ENCODE measurements at places on chromosomes 1 and 21. TPM values are rescaled to one million over a fixed set of nuclear protein-coding genes. Genes with fewer than 3 reads are reported as not detected.

DNA sequence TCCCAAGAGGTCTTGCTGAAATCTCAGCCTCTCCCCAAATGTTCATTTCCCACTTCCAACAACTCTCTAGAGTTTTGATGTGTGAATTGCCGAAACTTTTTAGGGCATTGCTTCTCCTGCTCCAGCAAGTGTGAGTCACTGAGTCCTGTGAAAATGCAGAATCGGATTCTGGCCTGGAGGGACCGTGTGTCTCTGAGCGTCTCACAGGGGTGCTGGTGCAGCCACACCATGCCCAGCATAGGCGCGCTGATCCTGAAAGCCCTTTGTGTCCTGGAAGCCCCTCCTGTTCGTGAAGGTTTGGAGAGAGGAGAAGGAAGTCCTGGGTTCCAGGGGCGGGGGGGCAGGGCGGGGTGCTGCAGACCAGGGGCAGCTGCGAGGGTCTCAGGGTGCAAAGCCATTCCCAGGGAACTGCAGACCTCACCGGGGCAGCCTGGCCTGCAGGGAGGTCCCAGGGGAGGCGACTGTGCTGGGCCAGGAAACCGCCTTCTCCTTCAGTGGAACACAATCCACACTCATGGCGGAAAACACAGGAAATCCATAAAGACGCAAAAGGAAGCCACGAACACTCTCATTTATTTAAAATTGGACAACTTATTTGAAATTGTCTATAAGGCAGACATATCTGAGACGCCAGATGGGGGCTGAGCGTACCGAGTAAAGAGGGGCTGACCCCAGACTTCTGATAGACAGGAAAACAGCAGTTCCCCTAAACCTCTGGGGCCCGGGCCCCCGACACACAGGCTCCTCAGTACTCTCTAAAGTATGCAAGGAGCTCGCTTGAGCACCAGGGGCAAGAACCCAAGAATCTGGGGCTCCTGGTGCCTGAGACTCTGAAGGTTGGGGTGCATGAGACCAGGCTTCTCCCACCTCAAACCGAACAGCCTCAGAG, 43.5 kb upstream of the ADARB1 start:
- DNase-seq: no peak

DNA sequence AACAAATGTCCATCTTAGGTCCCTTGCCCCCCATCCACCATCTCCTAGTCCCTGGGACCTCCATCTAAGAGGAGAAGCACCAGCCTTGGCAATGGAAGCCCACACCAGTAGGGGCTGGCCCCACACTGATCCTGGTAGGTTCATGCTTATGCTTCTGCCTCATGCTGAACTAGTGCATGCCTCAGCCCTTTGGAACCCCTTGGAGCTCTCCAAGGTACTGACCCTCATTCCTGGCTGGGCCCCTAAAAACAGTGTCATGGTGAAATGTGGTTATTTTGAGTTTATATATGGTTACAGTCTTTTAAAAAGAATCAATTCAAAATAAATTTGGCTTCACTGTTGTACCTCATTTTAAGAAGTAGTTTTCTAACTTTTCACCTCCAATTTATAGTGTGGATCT, 108.3 kb downstream of the HIVEP3 start:
- DNase-seq: no peak

GRCh38 chr1:72111662-72112061, 170.7 kb downstream of the NEGR1 start:
- no peak for DNase-seq

DNA sequence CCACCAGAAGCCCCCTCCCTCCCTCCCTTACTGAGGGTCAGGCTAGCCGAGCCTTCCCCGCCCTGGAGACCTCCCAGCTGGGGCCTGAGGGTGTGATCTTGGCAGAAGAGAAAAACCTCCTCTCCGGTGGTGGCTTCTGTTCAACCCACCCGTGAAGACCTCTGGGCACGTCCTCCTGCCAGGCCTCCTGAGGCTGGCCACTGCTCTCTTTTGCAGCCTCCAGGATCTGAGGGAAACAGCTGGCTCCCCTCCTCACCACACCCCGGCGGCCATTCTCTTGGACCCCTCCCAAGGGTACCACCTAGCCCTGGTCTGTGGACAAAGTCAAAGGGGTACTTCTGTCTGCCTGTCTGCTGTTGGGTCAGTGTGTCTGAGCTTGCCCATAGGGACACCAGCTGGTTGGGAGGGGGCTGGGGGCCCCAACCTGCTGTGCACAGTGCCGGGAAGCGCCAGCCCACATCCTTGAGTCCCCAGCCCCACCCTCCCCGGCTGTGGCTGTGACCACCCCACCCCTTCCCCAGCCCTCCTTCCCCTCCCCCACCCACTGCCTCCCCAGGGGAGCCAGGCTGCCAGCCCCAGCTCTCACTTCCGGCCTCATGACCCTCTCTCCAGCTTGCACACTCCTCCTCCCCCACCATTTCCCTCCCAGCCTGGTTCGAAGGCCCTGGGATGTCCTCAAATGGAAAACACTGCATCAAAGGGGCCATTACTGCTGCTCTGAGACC, 48.1 kb downstream of the AHDC1 start:
- DNase-seq: no peak

DNA sequence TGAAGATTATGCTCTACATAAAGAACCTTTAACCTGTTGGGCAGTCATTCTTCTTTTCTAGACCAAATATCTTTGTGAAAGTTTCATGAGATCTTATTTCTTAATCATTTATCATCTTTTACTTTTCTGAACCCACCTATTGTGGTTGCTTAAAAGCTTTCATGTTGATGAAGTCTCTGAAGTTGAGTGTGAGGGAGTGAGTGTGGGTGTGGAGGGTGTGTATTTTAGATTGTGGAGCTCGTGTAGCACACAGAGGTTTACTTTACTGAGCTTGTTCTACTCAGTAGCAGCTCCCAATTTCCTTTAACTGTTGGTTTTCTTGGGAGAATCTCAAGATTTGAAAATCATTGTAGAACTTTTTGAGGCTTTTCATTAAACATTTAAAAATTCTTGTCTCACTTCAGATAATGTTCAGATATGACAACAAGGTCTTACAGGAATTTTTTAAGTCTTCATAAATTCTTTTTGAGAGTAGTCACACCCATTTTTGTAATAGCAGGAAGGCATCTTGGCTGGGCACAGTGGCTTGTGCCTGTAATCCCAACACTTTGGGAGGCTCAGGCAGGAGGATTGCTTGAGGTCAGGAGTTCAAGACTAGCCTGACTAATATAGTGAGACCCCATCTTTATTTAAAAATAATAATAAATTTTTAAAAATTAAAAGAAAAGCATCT, 17.0 kb downstream of the SRRM1 start:
- DNase-seq: no peak

CAPN8 gene
- 0.57 TPM for polyA plus RNA-seq

LMOD1 gene
- polyA plus RNA-seq: 48.7 TPM

SLFNL1 gene
- polyA plus RNA-seq: 0.59 TPM
